ENCODE measurements at places on chromosomes 7 and 10.

DNA sequence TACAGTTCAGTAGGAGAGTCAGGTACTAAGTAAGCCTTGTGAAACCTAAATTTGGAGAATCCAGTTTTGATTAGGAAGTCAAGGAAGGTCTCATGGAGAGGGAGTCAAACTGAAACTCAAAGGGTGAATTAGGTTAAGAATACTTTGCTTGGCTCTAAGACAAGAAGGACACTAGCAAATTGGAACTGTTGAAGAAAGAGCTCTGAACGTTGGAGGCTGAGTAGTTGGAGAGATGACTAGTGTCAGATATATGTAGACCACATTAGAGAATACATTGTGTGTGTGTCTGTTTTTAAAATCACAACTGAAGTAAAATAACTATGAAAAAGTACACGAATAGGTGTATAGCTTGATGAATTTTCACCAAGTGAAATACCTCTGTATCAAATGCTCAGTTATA, 6.3 kb downstream of the VPS26A start:
- no peak for ATAC-seq

GRCh38 chr10:44416936-44417335, 32.0 kb upstream of the CXCL12 start:
- no peak for ATAC-seq

DNA sequence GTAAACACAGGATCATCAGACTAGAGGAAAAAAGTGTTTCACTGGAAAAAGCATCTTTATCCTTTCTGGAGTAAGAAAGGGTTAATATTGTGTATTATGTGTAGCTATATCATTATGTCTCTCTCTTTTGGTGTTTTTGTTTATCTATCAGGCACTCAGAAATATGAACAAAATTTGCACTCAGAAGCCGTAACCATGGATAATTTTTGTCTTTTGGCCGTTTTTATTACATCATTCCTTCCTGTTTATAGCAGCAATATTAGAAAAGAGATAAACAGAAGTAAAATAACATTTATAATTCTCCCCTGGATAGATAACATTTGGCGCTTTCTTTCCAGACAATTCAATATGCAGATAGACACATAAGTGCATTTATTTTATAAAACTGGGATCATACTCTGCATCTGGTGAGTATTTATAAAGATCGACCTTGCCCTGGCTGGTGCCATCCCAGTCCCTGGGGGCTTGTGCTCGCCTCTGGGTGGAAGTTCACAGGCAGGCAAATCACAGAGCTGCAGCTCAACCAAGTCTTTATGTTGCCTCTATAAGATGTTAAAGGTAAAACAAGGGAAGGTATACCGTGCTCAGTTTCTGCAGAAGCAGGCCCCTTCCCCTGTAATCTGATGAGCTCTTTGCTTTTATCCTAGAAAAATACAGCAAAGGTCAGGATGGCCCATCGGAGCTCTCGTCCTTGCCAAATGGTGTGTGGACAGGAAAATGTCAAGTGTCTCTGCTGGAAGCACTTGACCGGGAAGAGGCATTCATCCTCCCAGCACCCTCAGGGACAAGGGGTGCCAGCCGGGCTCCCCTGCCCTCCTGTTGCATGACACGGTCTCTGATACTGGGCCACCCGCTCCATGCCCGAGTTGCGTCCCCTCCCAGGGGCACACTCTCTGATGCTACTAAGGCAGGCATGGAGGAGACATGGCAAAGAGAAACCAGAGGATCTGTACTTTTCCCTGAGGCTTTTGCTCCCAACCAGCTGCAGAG, 43.9 kb downstream of the PYROXD2 start:
- no peak for ATAC-seq

- ATAC-seq: no peak
Observed at GRCh38 chr10:69151984-69152383, 28.0 kb downstream of the VPS26A start.

DNA sequence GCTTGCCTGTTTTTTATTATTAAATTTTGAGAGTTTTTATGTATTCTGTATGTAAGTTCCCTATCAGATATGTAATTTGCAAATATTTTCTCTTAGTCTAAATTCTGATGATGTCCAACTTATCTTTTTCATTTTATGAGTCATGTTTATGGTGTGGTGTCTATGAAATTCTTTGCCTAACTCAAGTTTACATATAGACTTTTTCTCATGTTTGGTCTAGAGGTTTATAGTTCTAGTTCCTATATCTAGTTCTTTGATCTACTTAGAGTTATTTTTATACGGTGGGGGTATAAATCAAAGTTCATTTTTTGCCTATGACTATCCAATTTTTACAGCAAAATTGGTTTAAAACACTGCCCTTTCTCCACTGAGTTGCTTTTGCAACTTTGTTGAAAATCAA, 26.3 kb upstream of the CCDC7 start:
- ATAC-seq: no peak

DNA sequence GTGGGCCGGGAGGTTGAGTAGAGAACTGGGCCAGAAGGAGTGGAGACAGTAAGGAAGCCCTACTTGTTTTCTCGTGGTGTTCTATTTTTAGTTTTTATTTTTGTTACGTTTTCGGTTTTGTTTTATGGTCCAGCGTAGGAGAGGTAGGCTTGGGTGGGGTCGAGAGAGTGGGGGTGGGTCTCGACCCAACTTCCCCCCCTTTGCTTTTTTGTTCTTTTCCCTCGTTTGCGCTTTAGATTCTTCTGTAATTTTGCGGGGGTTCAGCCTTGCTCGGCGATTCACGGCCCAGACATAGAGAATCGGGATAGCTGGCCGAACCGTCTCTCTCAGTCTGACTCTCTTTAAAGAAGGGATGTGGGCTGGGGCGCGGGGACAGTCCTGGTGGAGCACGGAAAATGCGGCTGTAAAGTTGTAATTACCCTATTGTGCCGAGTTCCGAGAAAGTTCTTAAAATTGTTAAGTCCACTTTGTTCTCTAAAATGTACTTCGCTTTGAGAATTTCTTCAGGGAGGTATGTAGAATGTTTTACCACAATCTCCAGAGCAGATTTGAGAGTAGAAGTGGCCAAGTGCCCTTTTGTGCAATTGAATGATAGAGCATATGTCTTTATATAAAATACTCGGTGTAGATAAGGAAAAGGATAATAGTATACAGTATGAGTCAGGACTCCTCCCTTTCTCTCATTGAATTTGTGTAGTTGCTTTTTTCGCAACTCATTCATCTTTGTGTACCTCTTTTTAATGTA, 816 bp downstream of the DMTF1 start:
- no peak for ATAC-seq

- no peak for ATAC-seq
Observed at GRCh38 chr7:67413670-67414069, 417.0 kb downstream of the TYW1 start.

DNA sequence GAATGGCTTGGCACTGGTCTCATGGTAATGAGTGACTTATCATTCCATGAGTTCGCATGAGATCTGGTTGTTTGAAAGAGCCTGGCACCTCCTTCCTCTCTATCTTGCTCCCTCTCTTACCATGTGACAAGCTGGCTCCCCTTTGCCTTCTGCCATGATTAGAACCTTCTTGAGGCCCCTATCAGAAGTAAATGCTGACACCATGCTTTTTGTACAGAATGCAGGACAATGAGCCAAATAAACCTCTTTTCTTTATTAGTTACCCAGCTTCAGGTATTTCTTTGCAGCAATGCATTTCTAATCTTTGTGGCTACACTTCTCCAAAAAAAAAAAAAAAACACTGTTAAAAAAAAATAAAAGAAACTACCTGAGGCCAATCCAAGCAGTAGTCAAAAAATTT, 17.1 kb upstream of the SLC13A1 start:
- no peak for ATAC-seq

GRCh38 chr10:91249700-91250099, 29.2 kb downstream of the PCGF5 start:
- ATAC-seq: no peak

DNA sequence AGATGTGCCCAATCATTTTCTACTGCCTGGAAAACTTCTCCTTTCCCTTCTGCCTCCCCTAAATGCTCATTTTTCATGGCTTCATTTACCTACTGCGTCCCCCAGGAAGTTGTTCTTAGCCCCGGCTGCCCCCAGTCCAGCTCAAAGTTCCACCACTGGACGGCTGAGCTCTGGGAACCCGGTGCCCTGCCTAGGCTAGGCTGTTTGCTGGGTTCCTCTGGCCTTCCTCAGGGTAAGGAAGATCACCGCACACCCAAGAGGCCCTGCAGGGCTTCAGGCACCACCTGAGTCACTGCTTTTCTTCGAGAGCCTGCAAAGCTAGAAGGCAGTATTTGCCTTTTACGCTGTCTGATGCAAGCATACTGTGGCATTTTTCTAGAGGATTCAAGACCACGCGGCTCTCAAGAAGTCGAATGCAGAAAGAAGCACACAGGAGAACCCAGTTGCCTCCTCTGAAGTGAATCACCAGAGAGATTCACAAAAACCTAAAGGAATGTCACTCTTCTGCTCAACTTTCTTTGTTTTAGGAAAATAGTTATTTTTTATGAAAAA, 46.7 kb upstream of the ZMIZ1 start:
- ATAC-seq: no peak

DNA sequence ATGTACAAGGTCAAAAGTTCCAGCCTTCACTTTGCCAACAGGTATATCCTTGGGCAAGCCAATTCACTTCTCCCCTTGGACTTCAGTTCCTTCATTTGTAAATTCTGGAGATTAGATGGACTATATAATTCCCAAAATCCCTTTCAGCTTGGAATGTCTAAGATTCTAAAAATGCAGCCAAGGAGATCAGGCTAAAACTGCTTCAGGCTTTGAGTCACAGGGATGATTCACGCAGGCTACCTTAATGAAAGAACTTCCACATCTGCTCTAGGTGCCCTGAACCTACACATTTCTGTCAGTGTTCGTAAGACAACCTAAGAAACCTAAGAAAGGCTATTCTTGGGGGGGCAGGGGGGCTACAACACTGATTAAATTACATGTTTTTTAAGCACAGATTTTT, 7.1 kb downstream of the CPVL start:
- no peak for ATAC-seq

DNA sequence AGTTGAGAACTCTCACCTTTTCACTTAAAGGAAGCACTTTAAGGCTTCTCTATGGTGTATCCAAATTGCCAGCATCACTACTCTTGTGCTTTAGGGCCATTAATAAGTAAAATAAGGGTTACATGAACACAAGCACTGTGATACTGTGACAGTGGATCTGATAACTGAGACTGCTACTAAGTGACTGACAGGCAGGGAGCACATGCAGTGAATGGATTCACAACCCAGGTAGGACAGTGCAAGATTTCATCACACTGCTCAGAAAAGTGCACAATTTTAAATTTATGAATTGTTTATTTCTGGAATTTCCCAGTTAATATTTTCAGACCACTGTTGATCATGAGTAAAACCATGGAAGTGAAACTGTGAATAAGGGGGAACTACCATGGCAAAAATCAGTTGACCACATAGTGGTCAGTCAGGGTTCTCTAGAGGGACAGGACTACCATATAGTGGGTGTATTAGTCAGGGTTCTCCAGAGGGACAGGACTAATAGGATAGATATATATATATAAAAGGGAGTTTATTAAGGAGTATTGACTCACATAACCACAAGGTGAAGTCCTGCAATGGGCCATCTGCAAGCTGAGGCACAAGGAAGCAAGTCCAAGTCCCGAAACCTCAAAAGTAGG, 20.9 kb upstream of the CYP51A1 start:
- no peak for ATAC-seq

GRCh38 chr10:80900661-80901060, 363.0 kb downstream of the SH2D4B start:
- no peak for ATAC-seq

Measured in gastroesophageal sphincter (tissue), 4 donors.